Aortic smooth muscle cell (primary cell): ENCODE measurements at places on chromosomes 1 and 21. TPM values are rescaled to one million over a fixed set of nuclear protein-coding genes. Genes with fewer than 3 reads are reported as not detected.

Gene NBPF20
- total RNA-seq = 2.1 and 2.9 TPM in 2 replicates

Gene IL24
- total RNA-seq = not detected in 2 replicates

Gene TSPAN2
- total RNA-seq = 0.12 and 0.13 TPM in 2 replicates

Gene BGLAP
- total RNA-seq = 0.13 TPM in 1 of 2 replicates, not detected in the other

Gene KDF1
- total RNA-seq = not detected in 2 replicates

Gene KRTAP19-3
- not detected in 2 replicates for total RNA-seq

Gene NEXN
- total RNA-seq = 11.2 and 26.5 TPM in 2 replicates

Gene RIIAD1
- 1.1 TPM in 1 of 2 replicates, not detected in the other for total RNA-seq

Gene GCSAML
- total RNA-seq = not detected in 2 replicates

Gene PLA2G2D
- total RNA-seq = not detected in 2 replicates

Gene GPR37L1
- not detected in 2 replicates for total RNA-seq

Gene SLFNL1
- total RNA-seq = 0.25 and 0.26 TPM in 2 replicates

Gene ST6GALNAC5
- total RNA-seq = 0.40 and 1.1 TPM in 2 replicates

Gene HSD3B1
- not detected in 2 replicates for total RNA-seq

Gene C1orf94
- under 0.01 and 0.06 TPM in 2 replicates for total RNA-seq

Gene KAZN
- total RNA-seq = 5.3 and 6.3 TPM in 2 replicates

Gene CAMK1G
- total RNA-seq = 0.13 and 0.31 TPM in 2 replicates

Gene PYHIN1
- not detected in 2 replicates for total RNA-seq

Gene TRIM67
- total RNA-seq = under 0.01 TPM in 1 of 2 replicates, not detected in the other

Gene LIN9
- 2.9 and 3.7 TPM in 2 replicates for total RNA-seq

Gene IL10
- total RNA-seq = 0.13 TPM in 1 of 2 replicates, not detected in the other

Gene C4BPA
- not detected in 2 replicates for total RNA-seq

Gene ACTN2
- total RNA-seq = 1.6 and 2.8 TPM in 2 replicates

Gene CBS
- 8.7 and 9.8 TPM in 2 replicates for total RNA-seq

Gene PLPP3
- total RNA-seq = 253 and 367 TPM in 2 replicates

Gene SFN
- total RNA-seq = 0.40 TPM in 1 of 2 replicates, not detected in the other

Gene AGT
- total RNA-seq = 1.3 and 1.5 TPM in 2 replicates

Gene IPO13
- 17.2 and 18.4 TPM in 2 replicates for total RNA-seq

Gene NPHP4
- total RNA-seq = 4.5 and 5.2 TPM in 2 replicates

Gene NBPF10
- 4.4 TPM in 2 replicates for total RNA-seq

Gene PLEKHN1
- 0.25 and 0.26 TPM in 2 replicates for total RNA-seq

Gene CAPN9
- not detected in 2 replicates for total RNA-seq

Gene HSPG2
- total RNA-seq = 173 and 315 TPM in 2 replicates

Gene VTCN1
- not detected in 2 replicates for total RNA-seq

Gene LCE1C
- not detected in 2 replicates for total RNA-seq

Gene GNAT2
- 0.19 and 0.40 TPM in 2 replicates for total RNA-seq

Gene SLAMF6
- under 0.01 TPM in 1 of 2 replicates, not detected in the other for total RNA-seq

Gene CHRM3
- total RNA-seq = 0.37 and 5.2 TPM in 2 replicates

Gene FMO1
- total RNA-seq = 0.12 TPM in 1 of 2 replicates, not detected in the other

Gene TRIM62
- 2.1 and 3.4 TPM in 2 replicates for total RNA-seq
